Central memory CD4-positive, alpha-beta T cell (primary cell): ENCODE measurements at places on chromosomes 4 and X.

- no peak for DNase-seq
These were observed 318.6 kb downstream of the NAF1 start for GRCh38 chr4:162847945-162848549.

GRCh38 chrX:135257469-135257868 is 5.6 kb downstream of the ETDA start:
- DNase-seq, result no peak

- DNase-seq, result no peak
These were observed 7.6 kb upstream of the TLR2 start for GRCh38 chr4:153676486-153676885.

- no peak for DNase-seq
These were observed 131.9 kb upstream of the TBC1D9 start for GRCh38 chr4:140888054-140888453.

DNA sequence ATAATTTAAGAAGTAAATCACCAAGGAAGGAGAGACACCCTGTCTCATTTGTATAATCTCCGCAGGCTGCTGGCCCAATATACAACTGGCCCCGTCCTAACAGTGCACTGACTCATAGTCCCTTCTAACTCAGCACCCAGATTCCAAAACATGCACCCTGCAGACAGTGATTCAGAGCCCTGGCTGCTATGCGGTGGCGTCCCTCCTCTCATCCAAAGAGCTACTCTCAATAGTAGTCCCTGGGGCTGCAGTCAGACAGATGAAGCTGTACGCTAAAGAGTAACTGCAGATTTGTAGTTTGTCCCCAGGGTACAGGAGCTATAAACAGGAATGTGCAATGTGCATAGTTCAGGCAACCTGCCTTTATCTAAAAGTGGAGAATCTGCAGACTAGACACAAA is 23.0 kb downstream of the GABRA3 start:
- no peak for DNase-seq

DNA sequence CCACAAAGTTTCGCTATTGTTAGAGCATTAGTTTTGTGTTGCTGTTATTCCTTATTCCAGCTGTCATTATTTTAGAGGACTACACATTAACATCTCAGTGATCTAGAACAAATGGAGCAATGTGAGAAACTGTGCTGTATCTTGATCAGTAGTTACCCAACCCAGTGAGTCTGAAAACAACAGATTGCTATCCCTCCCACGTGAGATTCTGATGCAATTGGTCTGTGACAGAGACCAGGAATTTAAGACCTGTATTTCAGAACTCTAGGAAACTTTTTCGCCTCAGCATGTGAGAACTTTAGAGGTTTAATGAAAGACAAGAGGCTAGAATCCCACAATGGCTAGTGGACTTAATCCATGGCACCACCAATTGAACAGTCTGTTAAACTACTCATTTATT is 35.7 kb upstream of the CDS1 start:
- DNase-seq, result no peak

DNA sequence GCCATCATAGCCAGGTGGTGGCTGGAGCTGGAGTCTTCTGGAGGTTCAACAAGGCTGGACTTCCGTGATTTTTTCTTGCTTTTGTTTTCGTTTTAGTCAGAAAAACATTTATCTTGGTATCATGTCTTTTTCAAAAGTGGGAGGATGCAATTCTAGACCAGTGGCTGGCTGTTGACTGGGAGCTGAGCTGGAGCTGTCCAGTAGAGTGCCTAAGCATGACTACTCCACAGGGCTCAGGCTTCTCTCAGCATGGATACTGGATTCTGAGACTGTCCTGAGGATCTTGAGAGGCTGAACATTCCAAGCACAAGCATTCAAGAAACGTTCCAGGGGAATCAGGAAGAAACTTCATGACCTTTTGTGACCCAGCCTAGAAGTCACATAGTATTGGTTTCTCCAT is 598.1 kb downstream of the MID1IP1 start:
- DNase-seq, result no peak

GRCh38 chr4:114077610-114078009 is 98.2 kb upstream of the ARSJ start:
- DNase-seq, result no peak

DNA sequence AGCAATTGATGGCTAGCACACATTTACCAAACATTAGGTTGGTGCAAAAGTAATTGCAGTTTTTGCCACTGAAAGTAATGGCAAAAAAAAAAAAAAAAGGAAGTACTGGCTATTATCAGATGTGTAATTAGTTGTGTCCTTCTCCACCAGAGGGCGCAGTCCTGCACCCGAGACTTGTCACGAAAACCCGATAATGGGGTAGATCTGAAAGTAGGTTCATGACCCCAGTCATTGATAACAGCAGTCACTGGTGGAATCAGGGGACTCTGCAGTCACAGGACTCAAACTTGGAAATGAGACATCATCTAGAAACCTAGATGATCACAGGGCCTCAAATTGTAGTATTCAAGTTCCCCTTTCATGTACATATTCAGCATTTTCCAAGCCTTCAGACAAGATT is 13.1 kb upstream of the ACOT9 start:
- DNase-seq, result peak; percentile 55

DNA sequence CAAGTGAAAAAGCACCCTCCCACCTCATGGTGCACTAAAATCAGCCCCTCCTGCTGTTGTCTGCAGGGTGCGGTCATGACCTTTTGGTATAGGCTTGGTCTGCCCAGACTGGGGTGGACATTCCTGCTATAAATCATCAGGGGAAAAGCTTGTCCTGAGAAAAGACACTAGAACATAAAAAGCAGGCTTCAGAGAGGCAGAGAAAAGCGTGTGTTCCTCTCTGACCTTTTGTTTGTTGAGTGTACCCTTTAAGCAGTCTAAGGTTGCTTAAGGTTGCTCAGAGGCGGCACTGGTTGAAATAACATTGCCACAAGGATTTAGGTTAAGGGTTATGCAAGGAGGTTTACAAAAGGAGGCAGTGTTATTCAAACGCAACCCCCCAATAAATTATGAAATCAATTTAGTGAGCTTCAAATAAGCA is 43.5 kb downstream of the CCDC158 start:
- DNase-seq, result no peak
